Right ventricle myocardium inferior (tissue), 1 donor: ENCODE measurements at places on chromosomes 11 and 22.

GRCh38 chr11:93735627-93736026, 5.7 kb downstream of the TAF1D start:
- DNase-seq = no peak

- no peak for DNase-seq
Observed at GRCh38 chr11:124887667-124888013, 10.0 kb downstream of the ROBO4 start.

DNA sequence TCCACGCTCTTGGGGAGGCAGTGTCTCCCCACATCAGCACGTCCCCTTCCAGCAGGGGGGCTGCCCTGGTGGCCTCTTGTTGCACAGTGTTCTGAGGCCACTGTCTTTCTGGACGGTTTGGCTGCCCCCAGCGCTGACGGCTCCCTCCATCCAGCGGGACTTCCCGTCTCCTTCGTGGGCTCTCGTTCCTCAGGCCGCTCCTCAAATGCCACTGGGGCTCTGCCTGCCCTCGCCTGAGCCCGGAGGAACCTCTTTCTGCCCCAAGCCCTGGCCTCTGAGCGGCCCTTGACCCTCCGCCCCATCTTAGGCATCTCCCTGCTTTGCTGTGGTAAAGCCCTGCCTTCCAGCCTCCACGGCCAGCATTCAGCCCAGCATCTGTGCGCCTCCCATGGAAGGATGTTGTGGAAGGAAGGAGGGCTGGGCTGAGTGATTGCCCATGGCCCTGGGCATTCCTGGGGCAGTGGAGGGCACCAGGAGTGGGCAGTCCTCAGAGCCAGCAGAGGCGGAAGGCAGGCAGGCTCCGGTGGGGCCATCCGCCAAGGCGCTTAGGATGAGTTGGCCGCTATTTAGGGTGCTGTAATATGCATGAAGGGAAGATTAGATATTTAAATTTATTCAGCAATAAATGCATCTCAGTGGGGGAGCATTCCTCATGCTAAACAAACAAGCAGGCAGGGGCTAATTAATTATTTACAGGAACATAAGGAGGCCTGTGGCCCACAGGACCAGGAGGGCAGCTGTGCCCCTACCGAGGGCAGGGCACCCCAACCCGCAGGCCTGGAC, 17.8 kb downstream of the OTUB1 start:
- DNase-seq = no peak

DNA sequence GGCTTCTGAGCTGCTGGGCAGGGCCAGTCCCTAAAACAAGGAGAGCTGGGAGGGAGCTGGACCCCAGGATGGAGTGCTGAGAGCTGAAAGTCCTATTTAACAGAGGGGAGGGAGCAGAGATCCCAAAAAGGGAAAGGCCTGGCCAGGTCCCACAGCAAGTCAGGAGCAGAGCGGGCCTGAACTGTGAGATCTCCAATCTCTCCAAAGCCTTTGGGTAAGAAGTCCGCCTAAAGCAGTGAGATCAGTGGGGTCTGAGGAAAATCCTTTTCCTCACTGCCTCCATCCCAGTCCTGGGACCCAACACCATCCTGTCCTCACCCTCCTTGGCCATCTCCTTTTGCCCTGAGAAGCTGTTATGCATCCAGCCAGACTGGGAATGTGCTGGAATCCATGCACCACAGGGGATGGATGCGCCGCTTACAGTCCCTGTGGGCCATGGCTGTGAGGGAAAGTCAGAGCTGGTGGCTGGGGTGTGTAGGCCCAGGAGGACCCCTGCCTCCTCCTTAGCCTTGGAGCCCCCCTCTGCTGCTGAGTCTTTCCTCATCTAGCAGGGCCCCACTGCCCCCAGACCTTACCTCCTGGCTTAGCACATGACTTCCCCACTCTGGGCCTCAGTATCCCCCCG, 8.6 kb downstream of the LRRC75B start:
- no peak for DNase-seq

DNA sequence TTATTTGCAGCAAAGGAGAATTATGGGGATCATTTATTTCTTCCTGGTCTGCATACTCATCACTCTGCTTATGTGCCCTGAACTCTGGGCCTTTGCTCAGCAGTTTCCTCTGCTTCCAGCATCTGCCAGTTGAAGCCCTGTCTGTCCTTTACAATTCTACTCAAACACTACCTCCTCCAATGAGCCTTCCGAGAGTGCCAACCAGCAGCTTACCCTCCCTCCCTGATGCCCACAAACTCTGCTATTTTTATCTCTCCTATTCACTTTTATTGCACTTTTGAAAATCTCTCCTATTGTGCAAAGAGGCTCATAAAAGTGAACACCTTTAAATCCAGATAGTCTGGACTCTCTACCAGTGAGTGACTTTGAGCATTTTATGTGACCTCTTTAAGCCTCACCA, 3.6 kb upstream of the ME3 start:
- no peak for DNase-seq
